ENCODE measurements at places on chromosomes 7 and 10.
A peak's percentile ranks its signal among the peaks of the same experiment; 100 is the strongest.

GRCh38 chr7:24340727-24341126, 56.7 kb downstream of the NPY start:
- no peaks in the 10 kb centered on the region for H3K36me3 ChIP-seq
- H3K27ac ChIP-seq = no peak overlapping the region

DNA sequence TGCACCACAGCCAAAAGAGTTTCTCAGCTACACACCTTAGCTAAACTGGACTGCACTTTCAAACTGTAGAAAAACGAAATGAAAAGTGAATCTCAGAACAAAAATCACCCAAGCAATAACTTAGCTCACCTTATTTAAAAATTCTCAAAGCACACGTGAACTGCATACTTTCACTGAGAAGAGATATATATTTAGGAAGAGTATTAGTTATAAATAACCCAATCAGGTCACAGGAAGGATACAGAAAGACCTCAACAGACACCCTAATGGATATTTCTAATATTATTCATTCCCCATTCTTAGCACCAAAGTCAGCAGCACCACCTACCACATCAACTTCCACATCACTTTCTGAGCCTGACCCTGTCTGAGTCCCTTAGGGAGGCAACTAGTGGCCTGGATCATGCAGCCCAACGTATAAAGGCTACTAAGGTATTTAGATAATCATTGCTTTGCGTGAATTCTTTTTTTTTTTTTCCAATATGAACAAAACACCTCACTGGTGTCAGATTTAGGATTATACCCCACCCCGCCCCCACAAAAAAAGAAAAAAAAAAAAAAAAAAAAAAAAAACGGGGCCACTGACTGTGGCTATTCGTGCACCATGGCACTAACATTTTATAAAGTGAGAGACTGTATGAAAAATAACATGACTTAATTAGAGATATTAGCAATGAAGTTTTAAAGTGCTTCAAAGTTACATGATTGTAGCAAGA, 2.6 kb downstream of the ABI1 start:
- no peak overlapping the region for H3K27ac ChIP-seq
- no peaks in the 10 kb centered on the region for H3K36me3 ChIP-seq
- no peaks in the 10 kb centered on the region for H3K4me1 ChIP-seq
- DNase-seq = no peak
- no peaks in the 10 kb centered on the region for H3K27me3 ChIP-seq

GRCh38 chr7:124257638-124258308, 224.9 kb upstream of the TMEM229A start:
- H3K27ac ChIP-seq = no peak overlapping the region
- no peak overlapping the region for H3K4me3 ChIP-seq
- H3K4me1 ChIP-seq = peaks cover 2% of the 10 kb centered on the region
- no peaks in the 10 kb centered on the region for H3K36me3 ChIP-seq
- no peak for DNase-seq

DNA sequence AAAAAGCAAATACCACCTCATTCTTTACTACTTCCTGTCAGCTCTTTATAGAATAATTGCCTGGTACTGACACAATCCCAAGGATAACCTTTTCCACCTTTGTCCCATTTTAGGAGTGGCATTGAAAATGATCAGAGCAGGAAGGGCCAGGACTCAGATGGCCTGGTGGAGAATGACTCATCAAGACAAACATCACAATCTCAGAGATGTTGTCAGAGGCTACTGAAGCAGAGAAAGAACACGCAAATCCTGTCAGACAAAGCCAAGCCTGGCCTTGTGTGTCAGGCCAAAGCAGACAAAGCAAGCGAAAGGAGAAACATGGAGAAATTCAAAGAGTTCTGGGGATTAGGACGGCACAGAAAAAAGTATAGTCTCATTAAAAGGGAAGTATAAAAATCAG, 40.9 kb downstream of the NSUN6 start:
- no peaks in the 10 kb centered on the region for H3K27me3 ChIP-seq
- no peak overlapping the region for H3K4me3 ChIP-seq
- no peaks in the 10 kb centered on the region for H3K4me1 ChIP-seq
- no peaks in the 10 kb centered on the region for H3K36me3 ChIP-seq
- no peak for DNase-seq

GRCh38 chr10:70726909-70727495, 54.7 kb downstream of the ADAMTS14 start:
- H3K36me3 ChIP-seq = no peaks in the 10 kb centered on the region
- no peaks in the 10 kb centered on the region for H3K27me3 ChIP-seq
- H3K4me1 ChIP-seq = no peaks in the 10 kb centered on the region
- H3K4me3 ChIP-seq = no peak overlapping the region
- DNase-seq = no peak

- H3K27me3 ChIP-seq = no peaks in the 10 kb centered on the region
- no peak overlapping the region for H3K27ac ChIP-seq
- H3K36me3 ChIP-seq = no peaks in the 10 kb centered on the region
Measured at GRCh38 chr7:155252892-155253501, 44.7 kb upstream of the INSIG1 start.

- no peak overlapping the region for H3K4me3 ChIP-seq
- peak; percentile 13 for DNase-seq
- H3K4me1 ChIP-seq = no peaks in the 10 kb centered on the region
- H3K27me3 ChIP-seq = no peaks in the 10 kb centered on the region
- 0 out of 2 replicates have a peak, but pooled peaks cover 2% of the 10 kb centered on the region for H3K36me3 ChIP-seq
- H3K27ac ChIP-seq = no peak overlapping the region
Measured at GRCh38 chr7:2921653-2922347, 77.7 kb upstream of the GNA12 start.

- no peaks in the 10 kb centered on the region for H3K36me3 ChIP-seq
- DNase-seq = no peak
Measured at GRCh38 chr7:14973712-14974428, 71.3 kb upstream of the DGKB start.

- peaks cover 2% of the 10 kb centered on the region for H3K4me1 ChIP-seq
- DNase-seq = no peak
- no peaks in the 10 kb centered on the region for H3K36me3 ChIP-seq
- H3K4me3 ChIP-seq = peak overlapping the region; percentile 16
- H3K27ac ChIP-seq = no peak overlapping the region
- peaks cover 87% of the 10 kb centered on the region for H3K27me3 ChIP-seq
Measured at GRCh38 chr7:35257251-35258124, 3.6 kb upstream of the TBX20 start.

DNA sequence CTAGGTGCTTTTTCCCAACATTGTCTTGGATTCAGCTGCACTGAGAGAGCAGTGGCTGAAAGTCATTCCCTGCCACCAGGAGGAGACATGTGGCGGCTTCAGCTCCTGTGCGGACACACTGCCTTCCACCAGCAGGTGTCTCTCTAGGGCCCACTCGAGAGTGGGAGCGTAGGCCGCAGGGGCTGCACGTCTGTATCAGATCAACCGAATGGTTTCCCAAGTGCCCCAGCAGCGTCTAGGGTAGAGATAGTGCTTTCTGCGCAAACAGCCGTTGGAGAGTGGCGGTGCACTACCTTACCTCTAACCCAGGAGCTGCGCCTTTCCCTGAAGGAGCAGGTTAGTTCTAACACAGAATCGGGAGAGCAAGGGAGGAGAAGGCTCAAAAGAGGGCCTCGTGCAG, 31.7 kb downstream of the PAPOLB start:
- H3K27me3 ChIP-seq = no peaks in the 10 kb centered on the region
- H3K4me1 ChIP-seq = no peaks in the 10 kb centered on the region
- no peak overlapping the region for H3K27ac ChIP-seq
- H3K4me3 ChIP-seq = no peak overlapping the region
- peak; percentile 47 for DNase-seq

GRCh38 chr7:129923709-129924108, 29.1 kb downstream of the UBE2H start:
- H3K4me1 ChIP-seq = no peaks in the 10 kb centered on the region
- H3K4me3 ChIP-seq = no peak overlapping the region
- DNase-seq = no peak
- H3K27ac ChIP-seq = no peak overlapping the region
- H3K27me3 ChIP-seq = no peaks in the 10 kb centered on the region

DNA sequence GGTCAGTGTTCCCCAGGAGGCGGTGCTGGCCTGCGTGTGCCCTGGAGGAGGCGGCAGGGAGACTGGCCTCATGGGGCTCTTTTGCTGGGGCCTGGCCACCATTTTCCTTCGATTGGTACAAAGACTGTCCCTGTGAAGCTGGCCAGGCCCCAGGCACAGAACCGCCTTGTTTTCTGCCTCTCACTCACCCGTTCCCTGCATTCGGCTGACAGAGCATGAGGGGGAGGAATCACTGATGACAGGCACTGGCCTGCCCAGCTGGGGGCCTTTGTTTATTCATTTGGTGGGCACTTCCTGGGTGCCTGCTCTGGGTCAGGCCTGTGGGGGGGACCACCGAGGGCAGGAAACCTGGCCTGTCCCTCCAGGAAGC, 139.2 kb downstream of the FAM53B start:
- H3K27ac ChIP-seq = no peak overlapping the region
- DNase-seq = no peak
- no peak overlapping the region for H3K4me3 ChIP-seq
- H3K27me3 ChIP-seq = no peaks in the 10 kb centered on the region
- no peaks in the 10 kb centered on the region for H3K4me1 ChIP-seq
- no peaks in the 10 kb centered on the region for H3K36me3 ChIP-seq

DNA sequence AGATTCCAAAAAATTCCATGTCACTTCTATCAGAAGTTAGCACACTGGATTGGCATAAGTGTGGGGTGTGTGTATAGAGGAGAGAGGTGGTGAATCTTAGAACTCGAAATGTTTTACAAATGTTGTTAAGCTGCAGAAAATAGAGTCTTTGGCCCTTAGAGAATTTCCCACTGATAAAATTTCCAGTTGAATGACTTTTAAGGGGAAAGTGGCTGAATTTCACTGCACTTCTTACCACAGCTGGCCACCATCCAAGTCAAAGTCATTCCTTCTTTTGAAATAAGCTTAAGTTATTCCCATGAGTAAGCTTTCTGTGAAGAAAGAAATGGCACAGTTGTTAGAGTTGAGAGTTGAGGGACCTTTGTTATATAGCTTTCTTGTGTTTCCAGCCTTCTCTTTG, 13.9 kb downstream of the VCL start:
- DNase-seq = no peak
- H3K4me3 ChIP-seq = no peak overlapping the region
- H3K27me3 ChIP-seq = no peaks in the 10 kb centered on the region
- H3K4me1 ChIP-seq = no peaks in the 10 kb centered on the region
- H3K36me3 ChIP-seq = no peaks in the 10 kb centered on the region

- no peaks in the 10 kb centered on the region for H3K27me3 ChIP-seq
- H3K27ac ChIP-seq = no peak overlapping the region
- DNase-seq = no peak
- no peak overlapping the region for H3K4me3 ChIP-seq
- no peaks in the 10 kb centered on the region for H3K36me3 ChIP-seq
Measured at GRCh38 chr7:103951311-103951710, 38.1 kb downstream of the RELN start.

GRCh38 chr10:51394039-51394438, 305.4 kb downstream of the CSTF2T start:
- DNase-seq = no peak
- H3K36me3 ChIP-seq = no peaks in the 10 kb centered on the region
- H3K4me1 ChIP-seq = no peaks in the 10 kb centered on the region
- no peak overlapping the region for H3K4me3 ChIP-seq

GRCh38 chr7:116977172-116977571, 23.9 kb downstream of the ST7 start:
- no peaks in the 10 kb centered on the region for H3K36me3 ChIP-seq
- H3K27me3 ChIP-seq = no peaks in the 10 kb centered on the region
- no peaks in the 10 kb centered on the region for H3K4me1 ChIP-seq
- no peak for DNase-seq
- no peak overlapping the region for H3K4me3 ChIP-seq

GRCh38 chr10:106508950-106509349, 655.6 kb downstream of the SORCS1 start:
- H3K27ac ChIP-seq = no peak overlapping the region
- no peaks in the 10 kb centered on the region for H3K4me1 ChIP-seq
- no peaks in the 10 kb centered on the region for H3K36me3 ChIP-seq
- H3K27me3 ChIP-seq = no peaks in the 10 kb centered on the region

GRCh38 chr7:78530351-78530750, 731.8 kb downstream of the PHTF2 start:
- no peak for DNase-seq
- H3K27me3 ChIP-seq = no peaks in the 10 kb centered on the region
- no peak overlapping the region for H3K27ac ChIP-seq
- peaks cover 2% of the 10 kb centered on the region for H3K4me1 ChIP-seq
- no peaks in the 10 kb centered on the region for H3K36me3 ChIP-seq

DNA sequence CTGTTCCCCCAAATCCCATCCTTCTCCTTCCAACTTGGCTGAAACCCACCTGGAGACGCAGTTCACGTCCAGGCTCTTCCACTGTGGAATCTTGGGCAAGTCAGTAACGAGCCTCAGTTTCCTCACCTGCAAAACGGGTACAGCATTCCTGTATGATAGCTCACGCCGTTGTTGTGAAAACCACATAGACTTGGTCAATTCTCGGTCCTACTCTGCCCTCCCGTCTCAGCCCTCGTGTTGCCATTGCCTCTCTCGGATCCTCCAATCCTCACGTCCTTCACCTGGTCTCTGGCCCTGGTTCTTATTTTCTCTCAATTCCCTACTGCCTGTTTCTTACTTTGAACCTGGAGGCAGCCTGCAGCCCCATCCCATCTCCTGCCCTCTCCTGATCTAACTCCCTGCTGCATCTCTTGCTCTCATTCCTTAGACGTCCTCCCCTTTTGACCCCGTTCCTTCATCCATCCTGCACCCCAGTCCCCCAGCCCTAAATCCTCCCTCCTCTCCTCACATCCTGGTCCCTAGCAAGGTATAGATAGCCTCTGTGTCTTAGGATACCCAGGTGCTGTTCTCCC, 2.0 kb upstream of the MUC12 start:
- peaks cover 3% of the 10 kb centered on the region for H3K27me3 ChIP-seq
- H3K4me1 ChIP-seq = peaks cover 16% of the 10 kb centered on the region
- no peaks in the 10 kb centered on the region for H3K36me3 ChIP-seq
- H3K4me3 ChIP-seq = no peak overlapping the region

DNA sequence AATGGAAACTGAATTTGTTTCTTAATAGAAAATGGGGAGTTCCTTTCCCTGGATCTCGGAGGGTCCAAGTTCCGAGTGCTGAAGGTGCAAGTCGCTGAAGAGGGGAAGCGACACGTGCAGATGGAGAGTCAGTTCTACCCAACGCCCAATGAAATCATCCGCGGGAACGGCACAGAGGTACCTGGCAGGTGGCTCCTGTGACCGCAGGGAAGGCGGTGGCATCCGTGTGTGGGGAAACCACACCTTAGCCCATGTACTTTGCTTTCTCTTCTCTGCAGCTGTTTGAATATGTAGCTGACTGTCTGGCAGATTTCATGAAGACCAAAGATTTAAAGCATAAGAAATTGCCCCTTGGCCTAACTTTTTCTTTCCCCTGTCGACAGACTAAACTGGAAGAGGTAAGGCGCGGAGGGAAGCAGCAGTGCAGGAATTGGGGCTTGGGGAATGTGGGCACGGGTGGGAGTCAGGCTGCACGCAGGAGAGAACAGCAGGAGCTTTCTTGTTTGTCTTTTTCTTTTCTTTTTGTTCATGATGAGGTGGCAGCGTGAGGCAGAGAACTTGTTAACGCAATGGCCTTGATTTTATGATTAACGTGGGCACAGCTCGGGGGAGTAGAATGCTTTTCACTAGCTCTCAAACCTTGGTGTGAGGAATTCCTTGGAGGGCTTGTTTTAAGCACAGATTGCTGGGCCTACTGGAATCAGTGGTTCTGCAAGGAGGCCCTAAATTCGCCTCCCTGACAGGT, 12.8 kb downstream of the HKDC1 start:
- H3K27me3 ChIP-seq = no peaks in the 10 kb centered on the region
- no peaks in the 10 kb centered on the region for H3K36me3 ChIP-seq
- no peaks in the 10 kb centered on the region for H3K4me1 ChIP-seq
- no peak overlapping the region for H3K4me3 ChIP-seq

Measured in iPS DF 6.9 (cell line).